ENCODE measurements at places on chromosomes 16 and 17. TPM values are rescaled to one million over a fixed set of nuclear protein-coding genes. Genes with fewer than 3 reads are reported as not detected.

Gene HP
- total RNA-seq: 0.53 TPM

Gene NPIPB6
- total RNA-seq: 2.0 TPM

Gene CCDC144A
- 1.1 TPM for total RNA-seq

Gene TAC4
- total RNA-seq: not detected

Gene MARVELD3
- 0.47 TPM for total RNA-seq

Gene CCL4L2
- not detected for total RNA-seq

Gene CALB2
- total RNA-seq: 5.9 TPM

Gene CCDC47
- 86.7 TPM for total RNA-seq

Gene DBNDD1
- total RNA-seq: 61.0 TPM

Gene ZNF48
- total RNA-seq: 13.0 TPM

Gene MTHFSD
- total RNA-seq: 10.5 TPM

Gene PMM2
- 90.3 TPM for total RNA-seq

Gene TOX3
- total RNA-seq: 0.38 TPM

Gene SCN4A
- total RNA-seq: 0.06 TPM

Gene ALOX15B
- not detected for total RNA-seq

Gene NTN3
- not detected for total RNA-seq

Gene GAS2L2
- total RNA-seq: 0.06 TPM

Gene ABCA10
- 0.08 TPM for total RNA-seq

Gene IRX6
- not detected for total RNA-seq

Gene QRICH2
- 1.7 TPM for total RNA-seq

Gene SPEM2
- total RNA-seq: not detected

Measured in A549 treated with CORT108297 at 1 μM for 4 hours (cell line).